Activated T-cell treated with anti-CD3 and anti-CD28 coated beads for 48 hours (primary cell): ENCODE measurements at places on chromosomes 4 and X.

GRCh38 chr4:89353514-89353913 lies 45.9 kb upstream of the GPRIN3 start:
- DNase-seq: no peak

- no peak for DNase-seq
Observed at GRCh38 chr4:100979736-100980135, 367.6 kb downstream of the PPP3CA start.

GRCh38 chrX:63513825-63514568 lies 162.9 kb upstream of the SPIN4 start:
- DNase-seq: no peak

DNA sequence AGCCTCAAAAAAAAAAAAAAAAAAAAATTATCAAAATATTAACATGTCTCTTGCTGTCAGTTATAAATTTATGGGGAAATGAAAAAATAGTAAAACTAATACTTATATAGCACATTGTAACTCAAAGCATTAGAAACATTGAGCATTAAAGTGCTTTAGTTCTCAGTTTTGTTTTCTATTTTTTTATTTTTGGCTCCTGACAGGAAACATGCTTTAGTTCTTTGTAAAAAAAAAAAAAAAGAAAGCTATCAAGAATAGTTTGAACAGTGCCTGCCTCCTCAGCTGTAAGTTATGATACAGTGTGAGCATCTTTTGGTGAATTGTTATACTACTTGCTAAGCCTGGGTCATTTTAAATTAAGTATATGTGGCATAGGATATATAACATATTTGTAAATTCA lies 5.1 kb upstream of the CENPC start:
- no peak for DNase-seq
